ENCODE measurements at places on chromosomes 7 and 10.

DNA sequence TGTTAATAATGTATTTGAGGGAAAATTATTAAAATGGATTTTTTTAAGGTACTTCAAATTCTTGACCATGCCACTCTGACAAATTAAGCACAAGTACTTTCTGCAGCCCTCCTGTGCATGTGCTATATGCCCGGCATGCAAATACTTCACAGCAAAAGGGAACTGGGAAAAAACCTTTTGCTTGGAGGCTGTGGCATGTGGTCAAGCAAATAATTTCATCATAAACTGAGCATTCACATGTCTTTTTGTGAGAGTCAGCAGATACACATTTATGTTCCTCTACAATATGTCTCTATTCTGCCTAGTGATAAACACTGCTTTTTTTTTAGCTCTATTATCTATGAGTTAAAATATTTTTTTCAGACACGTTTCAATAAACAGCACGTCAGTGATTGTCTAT, 53.7 kb upstream of the SEMA3A start:
- peak; percentile 34 for DNase-seq

- DNase-seq = peak; percentile 87
Measured at GRCh38 chr7:31488562-31489203, 25.2 kb upstream of the ITPRID1 start.

- DNase-seq = peak; percentile 35
Measured at GRCh38 chr10:89904755-89905154, 203.4 kb downstream of the KIF20B start.

DNA sequence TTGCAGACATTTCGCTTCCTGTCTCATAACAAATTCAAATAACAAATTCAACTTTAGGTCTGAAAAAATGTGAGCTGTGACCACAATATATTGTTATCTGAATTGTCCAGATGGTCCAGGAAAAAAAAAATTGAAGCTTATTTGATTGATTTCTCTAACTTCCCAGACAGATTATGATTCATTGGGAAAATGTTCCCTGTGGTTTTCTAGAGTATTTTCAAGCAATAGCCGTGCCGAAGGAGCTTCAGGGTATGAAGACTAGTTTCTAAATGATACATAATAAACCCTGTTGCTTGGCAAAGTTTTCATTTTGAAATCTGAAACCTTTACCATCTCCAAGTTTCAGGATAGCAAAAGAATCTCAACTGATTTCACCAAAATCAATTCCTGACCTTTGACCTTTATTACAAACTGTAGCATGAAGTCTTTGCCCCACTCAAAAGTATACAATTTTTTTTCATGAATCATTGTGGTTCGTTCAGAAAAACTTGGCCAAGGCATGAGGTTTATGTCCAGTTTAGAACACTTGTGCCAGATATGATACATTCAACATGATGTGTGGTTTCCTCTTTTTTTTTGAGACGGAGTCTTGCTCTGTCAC, 109.9 kb downstream of the JCAD start:
- peak; percentile 92 for DNase-seq

DNA sequence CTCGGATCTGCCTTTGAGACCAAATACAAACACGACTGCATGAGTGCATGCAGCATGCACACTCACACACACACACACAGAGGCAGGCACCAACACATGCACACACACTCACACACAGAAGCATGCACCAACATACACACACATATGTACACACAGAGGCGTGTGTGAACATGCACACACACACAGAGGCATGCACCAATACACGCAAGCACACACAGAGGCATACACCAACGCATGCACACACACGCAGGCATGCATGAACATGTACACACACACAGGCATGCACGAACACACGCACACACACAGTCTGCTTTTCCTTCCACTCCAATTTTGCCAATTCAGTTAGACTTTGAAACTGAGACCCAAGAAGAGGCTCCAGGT, 67.3 kb upstream of the COL13A1 start:
- no peak for DNase-seq

- DNase-seq = no peak
Measured at GRCh38 chr7:102841290-102841689, 71.5 kb upstream of the LRRC17 start.

DNA sequence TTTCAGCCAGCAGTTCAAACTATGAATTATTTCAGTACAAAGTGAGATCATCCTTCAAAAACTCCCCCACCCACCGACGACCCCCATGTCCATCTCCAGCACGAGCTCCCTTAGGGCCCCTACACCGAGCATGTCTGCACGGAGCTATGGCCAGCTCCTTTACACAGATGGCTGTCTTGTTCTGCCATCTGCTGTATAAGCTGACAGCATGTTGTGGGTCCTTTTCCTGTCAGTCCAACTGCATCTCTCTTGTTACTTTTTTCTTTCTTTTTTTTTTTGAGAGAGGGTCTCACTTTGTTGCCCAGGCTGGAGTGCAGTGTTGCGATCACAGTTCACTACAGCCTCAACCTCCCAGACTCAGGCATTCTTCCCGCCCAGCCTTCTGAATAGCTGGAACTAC, 21.6 kb downstream of the NPC1L1 start:
- no peak for DNase-seq

- DNase-seq = no peak
Measured at GRCh38 chr7:51328351-51328801, 11.8 kb upstream of the COBL start.

GRCh38 chr7:137626469-137627067, 220.2 kb downstream of the DGKI start:
- peak; percentile 36 for DNase-seq

- no peak for DNase-seq
Measured at GRCh38 chr10:104527013-104527412, 114.1 kb upstream of the SORCS3 start.

- DNase-seq = no peak
Measured at GRCh38 chr10:47311193-47311931, 10.9 kb upstream of the GDF2 start.

GRCh38 chr7:116977172-116977571, 23.9 kb downstream of the ST7 start:
- DNase-seq = no peak

DNA sequence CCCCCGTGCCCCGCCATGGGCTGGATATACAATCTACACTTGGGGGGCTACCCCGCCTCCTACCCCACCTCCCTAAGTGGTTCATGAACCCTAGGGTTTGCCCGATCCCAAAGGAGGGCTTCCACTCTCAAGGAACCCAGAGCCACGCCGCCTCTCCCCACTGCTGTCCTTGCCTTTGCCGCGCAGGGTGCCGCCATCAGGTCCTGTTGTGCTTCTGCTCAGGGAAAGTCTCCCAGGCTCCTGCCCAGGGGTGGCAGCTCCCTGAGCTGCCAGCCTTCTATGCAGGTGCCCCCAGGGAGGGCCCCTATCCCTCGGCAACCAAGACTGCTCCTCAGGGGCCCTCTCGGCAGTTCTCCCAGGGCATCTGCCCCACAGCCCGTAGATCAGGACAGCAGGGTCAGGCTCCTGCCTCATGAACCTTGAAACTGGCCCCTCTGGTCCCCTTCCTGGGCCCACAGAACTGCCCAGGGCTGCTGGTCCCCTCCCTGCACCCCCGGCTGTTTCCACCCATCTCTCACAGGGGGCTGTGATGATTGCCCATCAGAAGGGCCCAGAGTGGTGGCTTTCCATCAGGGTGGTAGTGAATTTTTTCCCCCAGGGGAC, 13.0 kb upstream of the PCBD1 start:
- DNase-seq = no peak

DNA sequence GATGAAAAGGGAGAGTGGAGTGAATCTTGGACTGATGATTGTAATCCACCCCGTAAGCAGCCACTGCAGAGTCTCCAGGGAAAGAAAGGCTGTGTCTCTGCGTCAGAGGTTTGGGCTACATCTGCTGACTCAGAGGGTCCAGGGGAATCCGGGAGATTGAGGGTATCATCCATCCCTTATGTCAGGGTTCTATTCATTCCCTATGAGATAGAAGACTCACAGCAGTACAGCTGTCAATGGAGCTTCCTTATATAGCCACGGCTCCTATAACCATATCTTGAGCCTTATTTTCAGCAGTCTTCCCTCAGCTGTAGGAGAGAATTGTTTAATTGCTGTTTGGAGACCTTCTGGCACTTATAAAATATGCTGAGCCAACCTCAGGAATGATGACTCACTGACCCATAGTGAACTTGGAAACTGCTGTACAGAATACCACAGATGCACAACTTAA, 558.2 kb upstream of the PFKP start:
- peak; percentile 78 for DNase-seq

DNA sequence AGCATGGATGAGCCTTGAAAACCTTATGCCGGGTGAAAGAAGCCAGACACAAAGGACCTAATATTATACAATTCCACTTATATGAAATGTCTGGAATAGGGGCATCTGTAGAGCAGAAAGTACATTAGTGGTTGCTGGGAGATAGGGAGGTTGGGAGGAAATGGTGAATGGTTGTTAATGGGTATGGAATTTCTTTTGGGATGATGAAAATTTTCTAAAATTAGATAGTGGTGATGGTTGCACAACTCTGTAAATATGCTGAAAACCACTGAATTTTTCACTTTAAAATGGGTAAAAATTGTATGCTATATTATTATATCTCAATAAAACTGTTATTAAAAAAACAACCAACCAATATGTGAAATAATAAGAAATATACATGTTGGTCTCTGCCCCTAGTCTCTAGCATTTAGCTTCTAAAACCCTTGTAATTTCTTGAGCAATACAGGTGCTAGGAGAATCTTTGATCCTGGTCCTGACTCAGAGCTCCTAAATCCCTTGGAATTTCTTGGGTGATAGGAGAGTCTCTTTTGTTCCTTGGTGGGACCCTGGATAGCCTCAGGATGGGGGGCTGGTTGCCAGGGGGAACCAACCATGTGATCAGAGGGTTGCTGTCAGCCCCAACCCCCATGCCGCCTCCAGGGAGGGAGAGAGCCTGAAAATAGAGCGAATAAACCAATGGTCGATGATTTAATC, 64.0 kb downstream of the TACR2 start:
- DNase-seq = peak; percentile 34

DNA sequence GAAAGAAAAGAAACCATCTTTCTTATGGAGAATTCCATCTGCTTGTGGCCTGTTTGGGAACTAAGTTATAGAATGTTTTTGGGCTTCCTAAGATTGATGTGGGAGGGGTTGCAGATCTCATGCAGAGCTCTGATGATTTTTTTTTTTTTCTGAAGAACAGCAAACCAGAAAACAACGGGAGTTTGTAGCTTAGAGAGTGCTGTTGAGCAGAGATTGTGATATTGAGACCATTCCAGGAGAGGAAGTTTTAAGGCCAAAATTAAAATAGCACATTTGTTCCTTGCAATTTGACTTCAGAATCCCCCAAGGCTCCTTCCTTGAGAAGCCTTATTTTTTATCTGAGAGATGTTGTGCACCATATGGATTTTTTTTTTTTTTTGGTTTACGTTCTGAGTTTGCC, 159.5 kb upstream of the NRP1 start:
- DNase-seq = no peak

- DNase-seq = no peak
Measured at GRCh38 chr10:666237-667012, 23.0 kb downstream of the DIP2C start.

DNA sequence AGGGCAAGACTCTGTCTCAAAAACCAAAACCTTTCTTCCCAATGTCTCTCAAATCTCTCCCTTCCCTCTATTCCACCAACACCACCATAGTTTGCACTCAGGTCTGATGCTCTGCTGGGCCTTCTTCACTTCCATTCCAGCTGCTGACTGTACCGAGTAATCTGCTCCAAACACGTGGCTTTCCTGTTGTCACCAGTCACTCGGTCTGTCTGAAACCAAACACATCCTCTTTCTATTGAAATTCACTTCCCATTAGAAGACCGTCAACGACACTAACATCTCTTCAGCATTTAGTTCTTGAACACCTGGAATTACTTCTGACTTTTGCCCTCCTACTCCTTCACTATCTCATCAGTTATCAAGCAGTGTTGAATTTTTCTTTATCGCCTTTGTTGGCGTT, 4.7 kb upstream of the NRF1 start:
- no peak for DNase-seq

- DNase-seq = no peak
Measured at GRCh38 chr7:41098402-41098801, 604.5 kb downstream of the INHBA start.

DNA sequence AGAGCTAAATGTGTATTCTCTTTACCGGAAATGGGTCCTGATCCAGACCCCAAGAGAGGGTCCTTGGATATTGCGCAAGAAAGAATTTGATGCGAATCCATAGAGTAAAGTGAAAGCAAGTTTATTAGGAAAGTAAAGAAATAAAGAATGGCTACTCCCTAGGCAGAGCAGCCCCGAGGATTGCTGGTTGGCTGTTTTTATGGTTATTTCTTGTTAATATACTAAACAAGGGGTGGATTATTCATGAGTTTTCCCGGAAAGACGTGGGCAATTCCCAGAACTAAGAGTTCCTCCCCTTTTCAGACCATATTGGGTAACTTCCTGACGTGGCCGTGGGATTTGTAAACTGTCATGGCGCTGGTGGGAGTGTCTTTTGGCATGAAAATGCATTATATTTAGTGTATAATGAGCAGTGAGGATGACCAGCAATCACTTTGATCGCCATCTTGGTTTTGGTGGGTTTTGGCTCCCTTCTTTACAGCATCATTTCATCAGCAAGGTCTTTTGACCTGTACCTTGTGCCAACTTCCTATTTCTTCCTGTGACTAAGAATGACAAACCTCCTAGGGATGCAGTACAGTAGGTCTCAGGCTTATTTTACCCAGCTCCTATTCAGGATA, 60.4 kb downstream of the ARL4A start:
- DNase-seq = no peak

DNA sequence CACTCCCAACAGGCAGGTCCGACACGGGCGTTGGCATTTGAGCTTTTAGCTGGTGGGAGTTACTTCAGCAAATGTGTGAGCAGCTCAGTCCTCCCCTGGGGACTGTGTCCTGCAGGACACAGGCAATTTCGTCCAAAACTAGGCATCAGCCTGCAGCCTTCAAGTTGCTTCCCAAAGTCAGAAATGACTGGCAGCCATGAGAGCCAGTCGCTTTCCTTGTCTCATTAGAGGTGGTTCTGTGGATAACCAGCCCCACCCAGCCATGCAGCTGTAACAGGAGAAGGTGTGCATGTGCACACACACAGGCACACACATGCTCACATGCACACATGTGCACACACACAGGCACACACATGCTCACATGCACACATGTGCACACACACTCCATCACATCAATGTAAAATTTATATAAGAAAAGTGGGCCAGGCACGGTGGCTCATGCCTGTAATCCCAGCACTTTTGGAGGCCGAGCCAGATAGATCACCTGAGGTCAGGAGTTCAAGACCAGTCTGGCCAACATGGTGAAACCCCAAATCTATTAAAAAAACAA, 138.8 kb upstream of the TCERG1L start:
- no peak for DNase-seq

DNA sequence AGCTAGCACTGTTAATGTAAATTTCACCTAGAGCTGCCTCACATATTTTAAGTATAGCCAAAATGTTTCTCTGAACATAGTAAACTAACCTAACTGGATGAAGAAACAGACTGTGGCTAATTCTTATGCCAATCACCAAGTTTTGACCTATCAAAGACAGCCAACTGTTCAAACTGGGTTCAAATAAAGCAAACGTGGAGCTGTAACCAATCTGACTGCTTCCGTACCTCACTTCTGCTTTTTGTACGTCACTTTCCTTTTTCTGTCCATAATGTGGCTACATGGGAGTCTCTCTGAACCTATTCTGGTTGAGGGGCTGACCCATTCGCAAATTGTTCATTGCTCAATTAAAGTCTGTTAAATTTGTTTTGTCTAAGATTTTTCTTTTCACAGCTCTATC, 66.3 kb upstream of the ETV1 start:
- no peak for DNase-seq

GRCh38 chr7:111741811-111742240, 179.5 kb upstream of the IMMP2L start:
- peak; percentile 64 for DNase-seq

Measured in RCC 7860 (cell line).